ENCODE measurements at places on chromosomes 16 and 17.

DNA sequence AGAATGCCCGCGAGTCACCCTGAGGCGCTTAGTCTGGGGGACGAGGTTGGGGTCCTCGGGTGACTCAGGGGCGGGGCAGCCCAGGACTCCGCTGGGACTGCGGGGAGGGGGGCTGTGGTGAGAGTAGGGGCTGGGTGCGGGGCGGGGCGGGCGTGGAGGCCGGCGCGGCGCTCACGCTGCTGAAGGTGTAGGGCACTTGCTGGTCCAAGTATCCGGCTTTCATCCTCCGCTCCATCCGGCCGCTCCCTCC lies 832 bp downstream of the ETV4 start:
- DNase-seq = peak; percentile 10

GRCh38 chr17:31493656-31494155 lies 102.2 kb downstream of the RAB11FIP4 start:
- no peak for DNase-seq

GRCh38 chr17:10087355-10087754 lies 111.1 kb downstream of the GAS7 start:
- DNase-seq = no peak

- DNase-seq = no peak
Observed at GRCh38 chr16:4409081-4409932, 7.1 kb downstream of the CORO7 start.

DNA sequence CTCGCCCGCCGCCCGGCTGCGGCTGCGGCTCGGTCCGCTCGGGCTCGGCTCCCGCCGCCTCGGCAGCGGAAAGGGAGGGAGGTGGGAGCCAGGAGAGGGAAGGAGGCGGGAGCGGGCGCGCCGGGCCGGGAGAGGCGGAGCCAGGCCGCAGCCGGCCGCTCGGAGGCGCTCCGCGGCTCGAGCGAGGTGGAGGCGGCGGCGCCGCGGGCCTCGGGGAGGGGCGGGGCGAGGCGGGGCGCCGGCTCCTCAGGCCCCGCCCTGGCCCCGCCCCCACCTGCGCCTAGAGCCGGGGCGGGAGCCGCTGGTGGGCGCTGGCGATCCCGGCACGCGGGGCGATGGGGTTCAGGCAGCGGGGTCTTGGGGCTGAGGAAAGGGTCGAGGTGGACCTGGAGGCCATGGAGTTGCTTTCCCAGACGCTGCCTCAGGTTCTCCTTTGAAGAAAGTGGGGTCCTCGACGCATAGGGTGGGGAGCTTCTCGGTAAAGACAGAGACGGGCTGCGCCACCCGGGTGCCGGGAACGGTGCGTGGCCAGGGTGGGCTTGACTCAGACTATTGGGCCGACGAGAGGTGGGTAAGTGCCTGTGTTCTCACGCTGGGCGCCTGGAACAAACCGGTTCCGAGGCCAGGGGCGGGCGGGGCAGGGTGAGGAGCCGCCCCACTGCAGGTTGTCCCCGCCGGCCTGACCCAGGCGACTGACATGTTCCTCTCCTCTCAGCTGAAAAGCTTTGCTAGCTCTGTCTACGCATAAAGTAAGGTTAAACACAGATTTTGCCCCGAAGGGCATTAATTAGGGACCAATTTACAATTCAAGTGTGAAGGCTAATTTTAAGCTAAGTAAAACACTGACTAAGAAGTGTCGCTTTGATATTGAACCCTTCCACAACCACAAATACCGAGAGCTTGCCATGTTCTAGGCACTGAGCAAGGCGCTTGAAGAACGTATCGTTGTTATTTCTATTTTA lies at the start of gene CMTM4:
Gene CMTM4 (minus strand): TSS at position 75 of the 962 bp plus-strand sequence. CDS start 218 bp downstream, outside the sequence.
- peak; percentile 64 for DNase-seq

GRCh38 chr16:9071377-9071776 lies 20.1 kb upstream of the HAPSTR1 start:
- no peak for DNase-seq

DNA sequence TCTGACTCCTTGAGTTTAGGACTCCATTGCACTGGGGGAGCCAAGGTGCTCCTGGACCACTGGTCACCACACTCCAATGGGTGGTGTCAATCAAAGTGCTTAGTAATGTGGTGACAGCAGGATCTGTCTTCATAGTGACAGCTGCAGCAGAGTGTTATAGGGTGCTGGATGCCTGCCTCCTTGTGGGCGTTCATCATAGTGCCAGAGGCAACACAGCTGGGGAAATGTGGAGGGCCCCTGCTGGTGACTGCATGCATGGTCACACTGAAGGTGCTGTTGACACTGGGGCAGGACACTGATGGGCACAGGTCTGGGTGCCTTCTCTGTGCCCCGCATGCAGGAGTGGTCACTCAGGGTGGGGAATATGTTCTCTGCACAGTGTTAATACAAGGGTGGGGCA lies 177.5 kb upstream of the CDH8 start:
- no peak for DNase-seq

DNA sequence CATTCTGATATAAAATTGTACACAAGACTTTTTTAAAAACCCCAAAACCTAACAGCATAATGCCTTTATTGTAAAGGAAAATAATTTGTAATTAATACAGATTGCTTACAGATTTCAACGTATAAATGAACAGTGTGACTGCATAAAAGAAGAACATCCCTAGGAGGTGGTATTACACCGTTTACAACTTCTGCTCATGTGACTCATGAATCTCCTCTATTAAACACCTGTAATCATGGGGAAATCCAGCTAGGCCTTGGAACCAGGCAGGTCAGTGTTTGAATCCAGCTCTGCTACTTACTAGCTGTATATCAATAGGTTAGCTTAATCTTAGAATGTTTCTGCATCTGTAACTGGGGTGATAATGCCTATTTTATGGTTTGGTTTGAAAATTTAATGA lies 15.2 kb downstream of the RABEP1 start:
- no peak for DNase-seq

GRCh38 chr16:81863630-81864352 lies 84.7 kb downstream of the PLCG2 start:
- no peak for DNase-seq

DNA sequence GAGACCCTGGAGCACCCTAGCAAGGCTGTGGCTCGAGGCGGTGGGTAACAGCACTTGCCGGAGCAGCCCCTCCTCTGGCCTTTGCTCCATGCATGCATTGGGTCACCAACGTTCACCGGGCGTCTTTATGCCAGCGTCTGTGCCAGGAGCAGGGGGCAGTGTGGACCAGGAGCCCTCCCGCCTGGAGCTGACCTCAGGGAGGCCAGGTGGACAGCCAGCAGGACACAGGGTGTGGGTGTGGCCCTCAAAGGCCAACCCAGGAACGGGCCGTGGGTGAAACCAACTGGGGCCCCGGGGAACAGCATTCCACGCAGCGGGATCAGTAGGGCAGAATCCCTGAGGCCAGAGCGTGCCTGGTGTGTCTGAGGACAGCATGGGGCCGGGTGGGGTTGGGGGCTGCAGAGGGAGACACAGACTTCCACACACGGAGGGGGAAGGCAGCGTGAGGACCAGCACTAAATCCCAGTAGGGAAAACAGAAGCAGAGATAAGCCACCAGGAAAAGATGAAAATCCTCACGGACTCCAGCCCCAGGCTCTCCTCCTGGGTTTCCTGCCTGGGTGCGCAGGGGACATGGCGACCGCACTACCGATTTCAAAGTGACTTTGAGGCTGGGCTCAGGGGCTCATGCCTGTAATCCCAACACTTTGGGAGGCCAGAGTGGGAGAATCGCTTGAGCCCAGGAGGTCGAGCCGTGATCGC lies 2.9 kb upstream of the CD7 start:
- no peak for DNase-seq

Measured in stimulated activated CD4-positive, alpha-beta T cell treated with anti-CD3 and anti-CD28 coated beads, Interleukin-4, amount 100 ng/mL, for 48 hours (primary cell).